ENCODE measurements at places on chromosomes 1 and 21.
A peak's percentile ranks its signal among the peaks of the same experiment; 100 is the strongest.

- no peak for DNase-seq
Observed at GRCh38 chr1:213020016-213020415, 4.3 kb upstream of the ANGEL2 start.

DNA sequence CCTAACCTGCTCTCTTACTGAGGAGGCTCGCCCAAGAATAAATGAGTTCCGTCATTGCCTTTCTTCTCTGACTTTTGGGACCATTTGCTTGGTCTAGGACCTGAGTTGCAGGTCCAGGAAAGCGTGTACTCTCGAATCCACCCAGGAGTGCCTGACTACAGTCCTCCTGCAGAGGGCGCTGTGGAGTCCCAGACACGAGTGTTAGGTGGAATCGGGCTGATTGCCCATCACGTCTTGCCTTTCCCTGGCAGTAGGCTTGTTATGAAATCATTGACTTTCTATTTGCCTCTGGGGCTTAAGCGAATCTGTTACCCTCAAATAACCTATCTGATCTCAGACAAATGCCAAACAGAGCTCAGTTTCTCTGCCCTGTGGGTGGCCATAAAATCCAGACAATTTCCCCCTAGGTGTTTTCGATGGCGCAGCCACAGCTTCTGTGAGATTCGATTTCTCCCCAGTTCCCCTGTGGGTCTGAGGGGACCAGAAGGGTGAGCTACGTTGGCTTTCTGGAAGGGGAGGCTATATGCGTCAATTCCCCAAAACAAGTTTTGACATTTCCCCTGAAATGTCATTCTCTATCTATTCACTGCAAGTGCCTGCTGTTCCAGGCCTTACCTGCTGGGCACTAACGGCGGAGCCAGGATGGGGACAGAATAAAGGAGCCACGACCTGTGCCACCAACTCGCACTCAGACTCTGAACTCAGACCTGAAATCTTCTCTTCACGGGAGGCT lies at the start of gene IL20:
TSS of gene IL20 (plus strand) at position 685 of the 733 bp plus-strand sequence. CDS start 230 bp downstream, outside the sequence.
- DNase-seq, result peak; percentile 52

- DNase-seq, result no peak
Observed at GRCh38 chr1:12148160-12148957, 18.4 kb upstream of the TNFRSF1B start.

- DNase-seq, result no peak
Observed at GRCh38 chr21:36487641-36488307, 7.9 kb upstream of the CLDN14 start.

GRCh38 chr1:112110031-112110430 lies 120.6 kb upstream of the KCND3 start:
- DNase-seq, result no peak

- no peak for DNase-seq
Observed at GRCh38 chr1:233061265-233061664, 110.9 kb downstream of the NTPCR start.

DNA sequence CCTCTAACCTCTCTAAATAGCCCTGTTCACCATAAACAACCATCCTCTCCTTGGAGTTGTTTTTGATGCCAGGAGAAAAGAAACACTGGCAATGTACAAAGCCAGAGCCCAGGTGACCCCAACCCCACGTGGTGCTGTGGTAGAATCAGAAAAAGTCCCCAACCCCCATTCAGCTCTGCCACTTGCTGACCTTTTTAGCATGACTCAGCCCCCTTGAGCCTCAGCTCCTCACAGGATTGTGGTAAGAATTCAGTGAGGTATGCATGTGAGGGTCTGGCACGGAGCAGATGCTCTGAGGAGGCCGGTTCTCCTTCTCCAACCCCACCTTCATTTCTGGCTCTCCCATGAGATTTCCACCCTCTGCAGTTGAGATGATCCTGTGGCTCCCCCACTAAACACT lies 11.1 kb upstream of the CHI3L1 start:
- no peak for DNase-seq

DNA sequence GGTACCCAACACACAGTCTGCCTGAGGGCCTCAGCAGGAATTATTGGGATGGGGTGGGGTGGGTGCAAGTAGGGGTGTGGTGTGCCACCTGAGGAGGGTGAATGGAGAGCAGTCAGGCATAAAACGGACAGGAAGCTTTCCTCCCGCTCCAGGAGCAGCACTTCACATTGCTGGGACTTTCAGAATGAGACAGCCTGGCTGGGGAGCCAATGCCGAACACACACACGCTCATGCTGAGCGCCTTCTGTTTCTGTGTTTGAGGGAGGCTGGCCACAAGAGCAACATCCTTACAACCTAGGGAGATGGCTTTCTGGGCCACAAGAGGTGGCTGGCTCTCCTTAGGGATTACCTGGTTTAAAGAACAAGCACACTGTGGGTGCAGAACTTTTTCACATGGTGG lies 98.0 kb downstream of the LAMC2 start:
- DNase-seq, result no peak

DNA sequence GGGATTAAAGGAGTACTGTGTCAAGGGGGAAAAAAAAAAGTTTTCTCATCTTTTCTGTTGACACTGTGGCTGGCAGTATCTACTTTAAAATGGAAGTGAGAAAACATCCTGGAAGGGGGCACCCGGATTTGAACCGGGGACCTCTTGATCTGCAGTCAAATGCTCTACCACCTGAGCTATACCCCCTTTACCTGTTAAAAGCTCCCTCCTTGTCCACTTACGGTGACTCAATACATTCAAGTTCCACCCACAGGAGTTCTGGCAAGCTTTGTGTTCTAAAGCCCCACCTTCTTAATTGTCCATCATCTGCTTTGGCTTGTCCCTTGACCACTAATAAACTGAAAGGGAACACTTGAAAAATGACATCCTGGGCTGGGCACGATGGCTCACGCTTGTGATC lies 68.2 kb downstream of the FNBP1L start:
- no peak for DNase-seq

DNA sequence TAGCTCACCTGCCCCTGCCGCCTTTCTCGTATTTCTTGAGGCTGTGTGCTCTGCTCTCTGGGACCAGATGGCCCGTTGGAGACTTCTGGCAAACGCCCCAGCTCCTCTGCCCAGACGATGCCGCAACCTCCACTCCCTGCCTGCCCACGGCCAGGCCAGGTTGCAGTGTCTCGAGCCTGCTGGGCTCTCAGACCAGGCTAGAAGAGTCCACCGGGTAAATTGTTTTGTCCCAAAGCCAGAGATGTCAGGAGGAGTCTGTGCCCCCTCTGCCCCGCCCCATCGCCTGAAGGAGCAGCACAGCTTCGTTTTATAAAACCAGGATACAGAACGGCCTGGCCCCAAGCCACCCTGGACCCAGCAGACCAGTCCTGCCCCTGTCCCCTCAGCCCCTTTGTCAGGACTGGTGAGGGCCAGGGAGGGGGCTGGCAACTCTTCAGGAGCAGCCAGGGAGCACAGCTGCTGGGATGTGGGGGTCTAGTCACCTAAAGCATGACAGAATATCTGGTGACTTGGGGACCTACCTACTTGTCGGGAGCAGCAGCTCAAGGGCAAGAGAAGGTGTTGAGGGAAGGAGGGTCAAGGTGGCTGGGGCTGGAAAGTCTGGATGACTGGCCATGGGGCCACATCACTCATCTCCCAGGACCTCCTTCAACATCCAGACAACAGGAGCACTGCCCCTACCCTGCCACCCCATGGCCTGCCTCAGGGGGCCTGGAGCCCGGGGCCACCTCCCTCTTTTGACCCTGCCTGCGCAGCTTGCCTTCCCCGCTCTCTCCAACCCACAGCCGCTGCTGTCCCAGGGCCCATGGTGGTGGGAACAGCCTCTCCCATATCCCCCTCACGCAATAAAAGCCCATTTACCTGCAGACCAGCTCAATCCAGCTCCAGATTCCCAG lies 33.9 kb upstream of the LBR start:
- no peak for DNase-seq

- no peak for DNase-seq
Observed at GRCh38 chr21:31267644-31268043, 76.4 kb downstream of the TIAM1 start.

GRCh38 chr1:23244256-23244761 lies 27.0 kb upstream of the HTR1D start:
- no peak for DNase-seq

GRCh38 chr1:82632155-82632554 lies 831.4 kb downstream of the ADGRL2 start:
- no peak for DNase-seq

DNA sequence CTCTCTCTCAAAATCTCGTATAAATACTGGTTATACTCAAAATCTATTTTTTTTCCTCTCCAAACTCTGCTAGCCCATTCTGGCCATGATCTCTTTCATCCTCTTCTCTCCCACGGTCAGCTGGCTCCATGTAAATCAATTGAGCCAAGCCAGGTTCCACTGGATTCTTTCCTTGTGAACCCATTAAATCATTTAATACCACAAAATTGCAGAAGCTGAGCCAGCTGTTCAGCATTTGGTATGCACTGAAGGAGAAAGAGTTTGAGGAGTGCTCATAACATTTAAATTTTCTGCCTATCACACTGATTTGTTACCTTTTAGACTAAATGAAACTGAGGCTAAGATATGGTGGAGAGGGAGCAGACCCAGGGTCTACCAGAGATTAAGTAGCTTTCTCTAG lies 29.1 kb upstream of the TADA1 start:
- no peak for DNase-seq

DNA sequence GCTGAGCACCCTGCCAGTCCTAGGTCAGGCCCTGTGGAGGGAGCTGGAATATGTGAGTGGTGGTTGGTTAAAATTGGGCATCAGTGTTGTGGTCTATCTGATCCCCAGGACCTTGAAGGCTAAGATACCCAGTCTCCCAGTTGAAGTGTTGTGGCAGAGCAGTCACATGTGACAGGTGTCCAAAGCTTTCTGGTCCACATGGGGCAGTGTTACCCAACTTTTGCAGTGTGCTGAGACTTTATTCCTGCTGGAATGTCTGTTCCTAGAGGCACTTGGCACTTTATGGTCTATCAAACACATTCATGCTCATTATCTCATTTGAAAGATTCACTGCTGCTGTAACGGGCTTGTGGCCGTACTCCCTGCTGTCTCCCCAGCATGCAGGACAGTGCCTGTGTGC lies 21.0 kb upstream of the LORICRIN start:
- DNase-seq, result no peak

- DNase-seq, result peak; percentile 56
Observed at GRCh38 chr1:48061162-48062136, 64.3 kb upstream of the TRABD2B start.

GRCh38 chr1:22039594-22040285 lies 12.8 kb upstream of the CDC42 start:
- peak; percentile 81 for DNase-seq

DNA sequence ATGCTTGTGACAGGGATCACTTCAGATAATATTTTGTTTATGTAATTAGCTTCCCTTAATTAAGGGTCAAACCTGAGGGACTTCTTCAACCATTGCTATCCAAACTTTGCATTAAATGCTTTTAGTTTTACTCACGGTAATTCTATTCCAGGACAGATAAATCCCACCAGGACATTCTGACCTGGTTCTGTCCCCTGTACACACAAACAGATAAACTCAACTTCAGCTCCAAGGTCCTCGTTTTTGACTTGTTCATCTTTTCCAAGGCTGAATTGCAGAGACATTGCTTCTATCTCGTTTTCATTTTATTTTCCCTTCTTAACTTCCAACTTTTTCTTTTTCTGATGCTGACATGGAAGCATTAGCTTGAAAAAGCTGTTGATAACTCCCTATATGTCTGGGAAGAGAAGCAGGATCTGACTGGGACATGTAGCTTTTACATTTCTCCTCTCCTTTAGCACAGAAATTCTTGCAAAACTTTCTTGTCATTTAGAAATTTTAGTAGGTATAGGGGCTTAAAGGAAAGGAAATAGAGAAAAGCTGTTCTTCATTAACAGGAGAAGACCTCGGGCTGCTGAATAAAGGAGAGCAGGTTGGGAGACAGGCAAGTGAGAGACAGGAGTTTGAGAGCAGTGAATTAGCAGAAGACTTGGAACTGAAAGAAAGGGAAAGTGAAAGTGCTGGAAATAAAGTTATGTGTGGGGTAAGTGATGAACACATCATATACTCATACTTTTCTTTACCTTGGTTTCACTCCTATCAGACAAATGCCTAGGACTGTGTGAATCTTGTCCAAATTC lies 231.7 kb upstream of the B3GALT2 start:
- no peak for DNase-seq

DNA sequence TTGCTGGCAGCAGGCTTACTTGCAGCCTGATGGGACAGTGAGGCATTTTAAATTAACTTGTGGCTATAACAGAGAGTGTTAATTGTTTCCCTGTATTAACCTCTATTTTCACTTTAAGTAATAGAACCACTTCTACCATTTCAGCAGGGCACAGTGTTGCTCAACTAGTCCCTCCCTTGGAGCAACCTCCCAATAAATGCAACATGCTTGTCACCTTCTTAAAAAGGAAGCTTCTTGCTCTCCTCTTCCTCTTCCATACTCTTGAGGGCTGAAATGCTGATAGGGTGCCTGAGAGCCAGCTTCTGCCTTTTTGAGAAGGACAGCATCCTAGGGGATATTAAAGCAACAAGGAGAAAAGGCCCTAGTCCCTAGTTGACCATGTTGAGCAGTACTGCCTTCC lies 52.1 kb downstream of the C4BPA start:
- no peak for DNase-seq

DNA sequence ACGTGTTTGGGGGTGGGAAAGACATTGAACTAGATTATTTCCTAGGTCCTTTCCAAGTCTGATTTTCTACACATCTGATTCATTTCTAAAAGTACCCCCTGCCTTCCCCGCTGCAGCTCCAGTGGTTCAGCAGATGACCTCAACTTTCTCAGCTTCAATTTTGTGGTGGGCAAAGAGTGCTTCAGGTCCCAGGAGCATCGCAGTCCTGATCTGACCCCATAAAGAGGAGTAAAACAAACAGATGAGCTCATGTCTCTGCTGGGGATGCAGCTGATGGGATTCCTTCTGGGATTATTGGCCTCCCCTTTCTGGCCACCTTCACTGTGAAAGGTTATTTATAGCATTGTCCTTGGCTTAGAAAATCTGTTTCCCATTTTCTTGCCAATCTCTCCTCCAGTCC lies 337.0 kb upstream of the PLXNA2 start:
- no peak for DNase-seq

DNA sequence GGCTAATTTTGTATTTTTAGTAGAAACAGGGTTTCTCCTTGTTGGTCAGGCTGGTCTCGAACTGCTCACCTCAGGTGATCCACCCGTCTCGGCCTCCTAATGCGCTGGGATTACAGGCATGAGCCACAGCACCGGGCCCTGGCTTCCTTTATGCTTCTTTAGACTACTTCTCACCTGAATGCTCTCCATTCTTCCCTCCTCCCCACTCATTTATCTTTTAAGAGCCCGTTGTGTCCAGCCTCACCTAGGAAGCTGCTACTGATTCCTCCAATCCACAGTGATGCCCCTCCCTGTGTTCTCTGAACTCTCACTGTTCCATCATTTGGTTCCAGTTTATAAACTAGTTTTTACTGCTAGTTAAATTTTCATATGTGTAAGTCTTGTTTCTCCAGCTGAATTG lies 44.9 kb upstream of the NR5A2 start:
- DNase-seq, result no peak

DNA sequence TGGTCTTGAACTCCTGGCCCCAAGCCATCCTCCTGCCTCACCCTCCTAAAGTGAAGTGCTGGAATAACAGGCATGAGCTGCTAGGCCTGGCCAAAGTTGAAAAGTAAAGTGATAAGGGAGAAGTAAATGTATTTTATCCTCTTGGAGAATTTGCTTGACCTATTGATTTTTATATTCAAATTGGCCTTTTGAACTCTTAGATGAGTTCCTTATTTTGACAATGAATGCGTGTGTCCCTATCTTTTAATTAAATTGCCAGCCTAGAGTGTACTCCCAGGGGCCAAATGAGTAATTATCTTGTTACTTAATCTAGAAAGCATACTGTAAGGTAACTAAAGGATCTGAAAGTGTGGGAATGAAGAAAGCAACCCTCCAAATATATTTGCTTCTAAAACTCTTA lies 11.4 kb downstream of the RNF11 start:
- no peak for DNase-seq

GRCh38 chr1:174218983-174219382 lies 59.7 kb downstream of the RABGAP1L start:
- no peak for DNase-seq
